Regular cardiac myocyte (primary cell): ENCODE measurements at places on chromosomes 1 and 21. TPM values are rescaled to one million over a fixed set of nuclear protein-coding genes. Genes with fewer than 3 reads are reported as not detected.

Gene TRNP1
- total RNA-seq = 12.1 and 17.4 TPM in 2 replicates

Gene DBT
- 5.2 and 6.8 TPM in 2 replicates for total RNA-seq

Gene MORC3
- total RNA-seq = 24.3 and 41.4 TPM in 2 replicates

Gene RAB25
- total RNA-seq = not detected in 2 replicates

Gene GUCA2A
- total RNA-seq = not detected in 2 replicates

Gene RGS18
- total RNA-seq = not detected in 2 replicates

Gene DSCAM
- not detected in 2 replicates for total RNA-seq

Gene AVPR1B
- not detected in 2 replicates for total RNA-seq

Gene RBP7
- total RNA-seq = not detected in 2 replicates

Gene GPN2
- 7.5 and 8.7 TPM in 2 replicates for total RNA-seq

Gene PROX1
- 0.28 and 0.38 TPM in 2 replicates for total RNA-seq

Gene RUNX3
- total RNA-seq = not detected in 2 replicates

Gene ST6GALNAC5
- total RNA-seq = 0.58 and 2.5 TPM in 2 replicates

Gene OR14K1
- total RNA-seq = not detected in 2 replicates

Gene FCGR2B
- not detected in 2 replicates for total RNA-seq

Gene OXCT2
- 0.96 and 1.7 TPM in 2 replicates for total RNA-seq
